ENCODE measurements at places on chromosomes 4 and X. TPM values are rescaled to one million over a fixed set of nuclear protein-coding genes. Genes with fewer than 3 reads are reported as not detected.

DNA sequence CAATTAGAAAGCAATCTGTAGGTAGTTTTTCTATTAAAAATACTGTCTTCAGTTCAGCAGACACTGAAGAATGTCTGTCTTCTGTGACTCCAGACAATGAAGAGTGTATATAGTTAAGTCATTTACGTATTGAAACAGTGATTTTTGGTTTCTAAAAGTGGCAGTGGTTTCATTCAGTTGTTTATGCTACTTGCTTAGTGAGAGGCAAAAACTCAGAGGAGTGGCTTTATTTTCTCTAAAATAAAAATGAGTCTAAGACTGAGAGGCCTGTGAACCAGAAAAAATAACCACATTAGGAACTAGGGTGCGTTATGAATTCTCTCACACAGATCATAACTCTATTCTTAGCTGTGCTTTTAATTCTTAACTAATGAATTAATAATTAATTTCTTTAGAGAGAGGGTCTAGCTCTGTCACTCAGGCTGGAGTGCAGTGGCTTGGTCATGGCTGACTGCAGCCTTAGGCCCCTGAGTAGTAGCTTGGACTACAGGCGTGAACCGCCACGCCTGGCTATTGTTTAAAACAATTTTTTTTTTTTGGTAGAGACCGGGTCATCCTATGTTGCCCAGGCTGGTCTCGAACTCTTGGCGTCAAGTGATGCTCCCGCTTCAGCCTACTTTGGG lies 31.4 kb downstream of the FREM3 start:
- H3K27ac ChIP-seq: no peak overlapping the region
- no peak overlapping the region for H3K4me3 ChIP-seq
- peaks cover 5% of the 10 kb centered on the region for H3K4me1 ChIP-seq
- no peaks in the 10 kb centered on the region for H3K27me3 ChIP-seq
- no peak for DNase-seq

The SPANXN4 gene
- total RNA-seq: not detected

GRCh38 chr4:76897536-76898384 lies at the start of gene SOWAHB:
SOWAHB (minus strand) TSS chr4:76898144; CDS start chr4:76897849, 295 bp downstream.
- H3K36me3 ChIP-seq: no peaks in the 10 kb centered on the region
- peaks cover 3% of the 10 kb centered on the region for H3K4me1 ChIP-seq
- peak within 1 kb of the TSS; percentile 51 for H3K4me3 ChIP-seq
- peak; percentile 72 for DNase-seq

The PQBP1 gene
- 33.2 TPM for total RNA-seq

The NPNT gene
- total RNA-seq: 160 TPM
